Stimulated activated CD4-positive, alpha-beta T cell treated with anti-CD3 and anti-CD28 coated beads, Interleukin-4, amount 100 ng/mL, for 48 hours (primary cell): ENCODE measurements at places on chromosomes 4 and X.

DNA sequence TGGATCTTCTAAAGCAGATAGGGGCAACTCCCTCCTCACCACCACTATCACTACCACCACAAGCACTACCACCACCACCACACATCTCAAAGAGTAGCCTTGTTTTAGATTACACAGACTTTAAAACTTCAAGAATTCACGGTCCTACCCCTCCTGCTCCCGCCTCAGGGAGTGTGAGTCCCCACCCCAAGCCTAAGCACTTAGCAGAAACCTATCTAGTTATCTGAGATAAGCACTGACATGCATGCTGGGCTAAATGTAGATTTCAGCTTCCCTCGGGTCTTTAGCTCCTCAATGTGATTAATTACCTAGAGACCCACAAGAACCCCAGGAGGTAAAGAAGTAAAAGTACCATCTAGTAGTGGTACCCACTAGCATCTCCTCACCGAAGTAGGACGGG is 775 bp downstream of the AMOT start:
- no peak for DNase-seq

- DNase-seq, result no peak
These were observed 872.5 kb upstream of the ADGRL3 start for GRCh38 chr4:60327651-60328050.

DNA sequence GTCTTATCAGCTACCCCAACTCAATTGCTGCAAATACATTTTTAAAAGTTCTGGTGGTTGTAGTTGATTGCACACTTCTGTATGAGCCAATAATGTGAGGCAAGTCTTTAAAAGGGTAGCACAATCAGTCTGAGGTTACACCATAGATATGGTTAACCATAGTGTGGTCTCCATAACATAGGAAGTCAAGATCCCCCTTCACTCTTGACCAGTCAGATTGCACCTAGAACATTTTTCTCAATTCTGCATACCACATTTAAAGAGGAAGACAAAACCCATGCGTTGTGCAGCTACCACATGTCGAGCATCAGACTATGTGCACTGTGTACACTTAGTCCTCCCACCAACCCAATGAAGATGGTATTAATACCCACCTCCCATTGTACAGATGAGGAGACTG is 26.5 kb upstream of the CYBB start:
- DNase-seq, result no peak

- DNase-seq, result no peak
These were observed 201.4 kb downstream of the CCNG2 start for GRCh38 chr4:77358315-77358928.

DNA sequence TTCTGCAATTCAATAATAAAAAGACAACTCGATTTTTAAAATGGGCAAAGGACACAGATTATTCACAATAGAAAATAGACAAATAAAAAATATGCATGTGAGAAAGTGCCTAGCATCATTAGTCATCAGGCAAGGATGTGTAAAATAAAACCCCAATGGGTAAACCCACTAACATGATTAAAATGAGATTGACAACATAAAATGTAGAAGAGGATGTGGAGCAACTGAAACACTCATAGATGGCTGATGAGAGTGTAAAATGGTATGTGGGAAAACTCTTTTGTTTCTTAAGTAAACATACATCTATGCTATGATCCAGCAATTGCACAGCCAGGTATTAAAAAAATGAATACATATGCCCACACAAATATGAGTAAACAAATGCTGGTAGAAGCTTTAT is 177.6 kb downstream of the IQCM start:
- no peak for DNase-seq

DNA sequence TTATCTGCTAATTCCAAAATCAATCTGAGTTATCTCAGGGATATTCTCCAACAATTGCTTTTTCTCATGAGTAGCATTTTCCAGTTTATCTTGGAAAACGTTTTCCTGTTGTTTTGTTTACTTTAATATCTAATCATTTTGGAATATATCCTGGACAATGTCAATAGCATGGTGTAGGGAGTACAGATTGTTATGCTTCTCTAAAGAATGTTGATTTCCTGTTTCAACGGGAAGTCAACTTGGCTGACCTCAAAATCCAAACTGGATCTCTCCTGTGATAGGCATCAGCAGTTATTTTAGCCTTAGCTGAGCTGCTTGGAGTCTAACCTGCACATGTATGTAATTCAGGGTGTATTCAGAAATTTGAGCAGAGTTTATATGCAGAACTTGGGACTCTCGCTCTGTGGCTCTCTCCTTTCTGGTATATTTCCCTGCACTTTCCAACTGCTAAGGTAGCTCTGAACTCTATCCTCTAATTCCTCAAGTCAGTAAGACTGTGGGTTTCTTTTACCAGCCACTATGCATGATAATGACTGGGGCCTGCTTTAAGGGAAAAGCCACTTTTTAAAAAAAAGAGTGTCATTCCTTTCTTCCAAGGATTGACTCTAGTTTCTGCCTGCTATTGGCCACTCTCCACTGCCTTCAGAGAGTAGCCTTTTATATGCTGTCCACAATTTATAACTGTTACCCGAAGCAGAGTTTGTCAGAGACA is 7.7 kb downstream of the PRSS48 start:
- no peak for DNase-seq

DNA sequence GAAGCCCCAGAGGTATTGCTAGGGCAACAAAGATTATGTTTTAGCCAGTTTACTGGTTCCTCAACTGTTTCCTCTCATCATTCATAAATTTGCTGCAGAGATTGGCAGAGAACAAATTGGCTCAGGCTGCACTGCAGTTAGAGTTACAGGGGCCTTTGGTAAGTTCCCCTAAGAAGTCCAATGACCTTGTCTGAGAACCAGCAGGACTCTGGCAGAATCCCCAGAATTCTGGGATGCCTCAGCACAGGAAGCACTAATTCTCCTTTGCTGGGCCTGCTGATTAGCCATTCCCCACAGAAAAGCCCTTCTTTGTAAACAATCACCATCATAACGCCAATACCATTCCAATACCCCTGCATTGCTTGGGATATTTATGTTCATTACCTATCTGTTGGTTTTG is 151.3 kb downstream of the USP46 start:
- no peak for DNase-seq

DNA sequence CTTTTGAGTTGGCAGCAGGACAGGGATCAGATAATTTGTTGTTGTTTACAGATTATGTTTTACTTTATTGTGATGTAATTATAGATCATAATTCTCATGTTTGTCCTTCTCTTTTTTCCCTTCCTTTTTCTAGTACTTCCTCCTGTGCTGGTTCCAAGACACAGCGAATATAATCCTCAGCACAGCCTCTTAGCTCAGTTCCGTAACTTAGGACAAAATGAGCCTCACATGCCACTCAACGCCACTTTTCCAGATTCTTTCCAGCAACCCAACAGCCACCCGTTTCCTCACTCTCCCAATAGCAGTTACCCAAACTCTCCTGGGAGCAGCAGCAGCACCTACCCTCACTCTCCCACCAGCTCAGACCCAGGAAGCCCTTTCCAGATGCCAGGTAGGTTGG is 58.0 kb downstream of the SMAD1 start:
- DNase-seq, result no peak
